ENCODE measurements at places on chromosomes 1 and 21.

DNA sequence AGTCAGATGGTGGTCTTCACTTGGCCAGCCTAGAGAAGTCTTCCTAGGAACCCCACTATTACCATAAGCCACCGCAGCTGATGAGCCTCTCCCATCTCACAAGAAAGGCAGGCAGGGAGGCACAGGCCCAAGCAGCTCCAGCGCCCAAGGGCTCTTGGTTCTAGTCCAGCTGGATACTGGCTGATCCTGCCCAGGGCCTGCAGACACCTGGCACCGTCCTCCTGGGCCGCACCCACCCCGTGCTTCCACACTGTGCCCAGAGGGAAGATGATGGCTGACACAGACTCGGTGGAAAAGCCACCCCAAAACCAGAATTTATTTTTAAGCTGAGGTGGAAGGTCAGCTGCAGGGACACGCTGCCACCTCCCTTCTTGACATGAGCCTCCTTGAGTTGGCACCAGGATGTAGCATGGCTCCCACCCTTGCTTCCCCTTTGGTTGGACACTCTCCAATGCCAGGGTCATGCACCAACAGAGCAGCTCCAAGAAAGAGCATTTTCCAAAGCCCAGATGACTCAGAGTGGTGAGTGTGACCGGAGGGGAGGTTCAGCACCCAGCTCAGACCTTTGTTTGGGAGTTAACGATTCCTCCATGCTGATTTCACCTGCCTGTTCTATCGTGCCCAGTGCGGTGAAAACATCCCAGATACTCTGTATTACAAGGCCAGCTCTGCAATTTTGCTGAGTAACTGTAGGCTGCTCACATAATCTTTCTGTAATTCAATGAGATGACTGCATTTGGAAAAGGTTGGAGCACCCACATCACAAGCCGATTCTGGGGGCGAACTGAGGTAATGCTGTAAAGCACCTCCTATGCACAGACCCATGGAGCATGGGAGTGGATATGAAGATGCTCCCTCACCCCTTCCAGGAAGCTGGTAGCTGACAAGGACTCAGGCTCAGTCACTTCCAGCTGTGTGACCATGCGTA lies 63.1 kb upstream of the SLC2A1 start:
- DNase-seq, result no peak

- DNase-seq, result no peak
These were observed 8.2 kb upstream of the ST6GALNAC3 start for GRCh38 chr1:76066394-76066793.

DNA sequence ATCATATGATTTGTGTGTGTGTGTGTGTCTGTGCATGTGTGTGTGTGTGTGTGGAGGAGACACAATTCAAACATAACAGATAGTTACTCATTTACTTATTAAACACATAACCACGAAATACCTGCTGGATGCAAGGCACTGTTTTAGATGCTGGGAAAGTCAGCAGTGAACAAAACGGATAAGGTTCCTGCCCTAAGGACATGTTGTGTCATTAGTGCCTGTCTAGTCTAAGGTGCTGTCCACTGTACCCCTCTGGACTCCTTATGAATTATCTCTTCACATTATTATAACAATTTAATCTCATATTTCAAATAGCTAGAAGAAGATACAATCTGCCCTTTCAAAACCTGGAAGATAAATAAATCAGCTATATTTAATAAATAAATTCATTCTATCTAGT lies 162.4 kb downstream of the PLPPR5 start:
- no peak for DNase-seq

- no peak for DNase-seq
These were observed 282.9 kb downstream of the PTPRU start for GRCh38 chr1:29519108-29519787.

DNA sequence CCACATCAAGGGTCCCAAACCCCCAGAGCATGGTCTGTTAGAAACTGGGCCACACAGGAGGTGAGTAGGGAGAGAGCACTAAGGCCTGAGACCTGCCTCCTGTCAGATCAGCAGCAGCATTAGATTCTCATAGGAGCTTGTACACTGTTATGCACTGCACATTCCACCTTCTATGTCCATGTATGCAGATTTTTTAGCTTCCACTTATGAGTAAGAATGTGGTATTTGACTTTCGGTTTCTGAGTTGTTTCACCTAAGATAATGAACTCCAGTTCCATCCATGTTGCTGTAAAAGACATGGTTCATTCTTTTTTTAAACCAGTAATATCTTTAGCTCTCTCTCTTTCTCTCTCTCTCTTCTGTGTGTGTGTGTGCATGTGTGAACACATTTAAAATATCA lies 663 bp upstream of the GBP6 start:
- DNase-seq, result no peak

DNA sequence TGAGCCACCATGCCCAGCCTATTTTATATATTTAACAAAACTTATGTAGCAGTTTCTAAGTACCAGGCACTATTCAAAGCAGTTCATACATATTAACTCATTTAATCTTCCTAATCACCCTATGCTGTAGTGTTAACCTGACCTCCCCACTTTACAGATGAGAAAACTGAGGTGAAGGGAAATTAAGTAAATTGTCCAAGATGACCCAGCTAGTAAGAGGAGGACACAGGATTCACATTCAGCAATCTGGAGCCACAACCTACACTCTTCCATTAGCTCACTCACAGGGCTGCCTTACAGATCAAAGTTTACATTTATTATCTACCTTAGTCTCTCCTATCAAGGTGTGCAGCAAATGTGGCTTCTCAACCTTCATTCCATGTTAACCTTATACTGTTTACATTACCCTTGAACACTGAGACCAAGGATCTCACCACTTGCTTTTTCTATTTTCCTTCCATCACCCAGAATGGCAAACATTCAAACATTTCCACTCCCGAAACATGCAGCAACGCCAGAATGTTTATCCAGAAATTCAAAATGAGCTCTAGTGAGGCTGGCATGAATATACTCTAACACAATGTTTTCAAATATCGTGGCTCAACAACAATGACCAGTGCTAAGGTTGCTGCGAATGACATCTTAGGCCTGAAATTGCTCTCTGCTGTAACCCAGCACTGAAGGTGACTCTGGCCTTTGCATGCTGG lies 24.5 kb downstream of the HIVEP3 start:
- DNase-seq, result no peak

- no peak for DNase-seq
These were observed 3.6 kb downstream of the ETS2 start for GRCh38 chr21:38809198-38809878.

DNA sequence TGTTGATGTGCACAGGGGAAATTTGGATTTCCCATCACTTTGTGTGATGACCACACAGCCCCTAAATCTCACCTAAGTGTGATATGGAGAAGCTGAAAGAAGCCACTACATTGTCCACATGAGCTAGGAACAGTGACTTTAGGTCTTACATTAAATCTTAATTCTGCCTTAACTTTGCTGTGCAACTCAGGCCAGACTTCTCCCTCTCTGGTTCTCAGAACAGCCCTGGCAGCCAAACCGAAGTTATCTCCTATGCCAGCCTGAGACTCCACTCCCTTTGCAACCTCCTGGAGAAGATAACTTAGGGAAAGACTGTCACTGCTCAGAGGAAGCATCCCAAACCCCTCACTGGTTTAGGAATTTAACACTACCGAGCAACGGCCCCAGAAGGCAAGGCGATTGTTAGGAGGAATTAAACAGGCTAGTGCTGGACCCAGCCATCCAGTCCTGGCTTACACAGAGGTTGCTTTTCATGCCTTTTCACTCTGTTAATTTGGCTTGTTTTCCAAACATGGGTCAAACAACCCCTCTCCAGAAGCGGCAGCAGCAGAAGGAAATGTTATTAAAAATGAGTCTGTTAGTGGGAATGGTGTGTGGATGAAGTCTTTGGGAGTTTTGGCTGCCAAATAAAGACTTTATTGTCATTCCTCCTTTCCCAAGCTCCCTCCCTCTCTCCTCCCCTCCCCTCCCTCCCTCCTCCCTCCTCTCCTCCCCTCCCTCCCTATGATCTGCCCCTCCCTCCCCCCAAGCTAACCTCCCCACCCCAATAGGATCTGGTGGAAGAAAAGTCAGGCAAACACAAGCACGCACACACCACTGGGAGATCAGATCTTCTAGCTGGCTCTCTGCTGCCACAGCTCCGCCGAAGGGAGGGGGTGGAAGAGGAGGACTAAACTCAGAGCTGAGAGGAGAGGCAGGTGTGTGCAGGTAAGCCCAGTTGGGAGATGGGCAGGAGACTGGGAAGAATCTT lies at the start of gene PRELP:
Gene PRELP, plus strand, starts transcription at position 795 of the 970 bp plus-strand sequence. CDS start 7,379 bp downstream, outside the sequence.
- DNase-seq, result no peak

- peak; percentile 80 for DNase-seq
These were observed at the start of gene WDR26 for GRCh38 chr1:224434691-224435317. WDR26 (minus strand) TSS chr1:224434797.

DNA sequence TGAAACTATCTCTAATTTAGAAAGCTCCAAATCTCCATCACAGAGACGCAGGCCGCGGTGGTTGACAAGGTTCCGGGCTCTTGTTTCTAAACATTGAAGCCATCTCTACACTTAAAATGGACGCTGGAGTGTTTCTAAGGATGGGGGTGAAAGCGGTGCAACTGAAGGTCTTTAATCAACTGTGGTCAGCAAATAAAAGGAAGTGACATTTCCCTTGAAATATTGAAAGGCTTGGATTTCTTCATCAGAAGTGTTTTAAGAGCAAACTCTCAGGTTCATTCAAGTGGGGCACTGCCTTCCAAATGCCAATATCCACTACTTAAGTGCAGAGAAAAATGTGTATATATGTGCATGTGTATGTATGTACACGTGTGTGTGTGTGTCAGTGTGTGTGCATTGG lies 117.3 kb downstream of the KAZN start:
- no peak for DNase-seq

DNA sequence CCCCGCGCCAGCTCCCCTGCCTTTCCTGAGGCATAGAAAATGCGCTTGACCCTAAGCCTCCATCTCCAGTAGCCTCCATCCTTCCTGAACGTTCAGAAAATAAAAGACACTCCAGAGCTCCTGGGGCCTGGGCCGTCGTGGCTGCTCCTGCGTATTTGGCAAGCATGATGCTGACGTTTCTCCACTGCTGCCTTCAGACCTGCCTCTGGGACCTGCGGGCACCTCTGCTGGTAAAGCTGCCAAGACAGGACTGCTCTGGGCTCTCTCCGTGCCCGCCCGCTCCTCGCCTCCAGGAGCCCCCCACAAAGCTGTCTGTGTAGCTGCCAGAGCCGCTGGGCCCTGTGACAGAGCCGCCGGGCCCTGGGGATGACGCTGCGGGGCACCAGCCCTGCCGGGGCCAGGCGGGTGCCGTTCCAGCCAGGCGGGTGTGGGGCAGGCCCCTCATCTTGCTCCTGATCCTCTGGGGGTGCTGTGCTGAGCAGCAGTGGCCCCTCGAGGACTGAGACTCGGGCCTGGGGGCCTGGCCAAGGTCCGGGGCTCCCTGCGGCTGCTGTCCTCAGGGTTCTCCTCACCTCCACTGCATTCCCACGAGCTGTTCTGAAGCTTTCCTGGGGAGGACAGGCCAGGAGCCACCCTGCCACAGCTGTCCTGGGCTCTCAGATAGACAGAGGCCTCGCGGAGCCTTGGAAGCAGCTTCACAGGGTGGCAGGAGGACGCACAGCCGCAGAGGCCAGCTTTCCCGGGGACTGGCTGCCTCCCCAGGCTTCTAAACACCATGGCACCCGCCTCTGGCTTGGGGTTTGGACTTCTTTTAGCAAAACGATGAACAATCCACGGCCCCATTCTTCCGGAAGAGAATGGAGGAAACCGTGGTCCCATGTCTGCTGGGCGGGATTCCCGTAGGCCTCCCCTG lies 48.1 kb downstream of the MORN1 start:
- no peak for DNase-seq

DNA sequence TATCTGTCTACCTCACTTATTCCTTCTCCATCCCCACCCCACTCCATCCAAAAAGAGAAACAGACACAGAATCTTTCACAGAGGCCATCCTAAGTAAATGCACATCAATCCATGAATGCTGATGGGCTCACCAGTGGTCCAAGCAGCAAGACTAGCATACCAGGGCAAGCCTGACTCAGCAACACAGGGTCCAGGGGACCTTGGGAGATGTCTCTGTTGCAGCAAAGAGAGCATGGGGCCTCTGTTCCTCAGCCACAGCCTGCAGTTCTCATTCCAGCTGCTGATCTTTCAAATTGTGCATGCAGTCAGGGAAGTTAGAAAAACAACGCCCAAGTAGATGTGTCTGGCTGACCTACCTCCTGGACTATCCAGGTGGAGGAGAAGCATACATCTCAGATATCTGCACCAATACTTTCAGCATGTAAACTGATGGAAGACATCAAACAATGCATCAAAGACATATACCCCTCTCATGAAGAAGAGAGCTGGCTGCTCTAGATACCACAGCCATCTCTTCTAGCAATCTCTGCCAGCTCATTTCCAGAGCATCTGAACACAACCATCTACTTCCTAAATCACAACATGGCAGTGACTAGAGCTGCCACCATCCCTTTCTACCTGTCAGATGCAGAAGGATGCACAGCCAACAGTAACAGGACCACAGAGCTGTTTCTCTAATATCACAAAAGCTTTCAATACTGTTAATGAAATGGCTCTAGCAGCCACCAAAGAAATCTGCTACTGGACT lies 54.5 kb downstream of the CD34 start:
- no peak for DNase-seq

DNA sequence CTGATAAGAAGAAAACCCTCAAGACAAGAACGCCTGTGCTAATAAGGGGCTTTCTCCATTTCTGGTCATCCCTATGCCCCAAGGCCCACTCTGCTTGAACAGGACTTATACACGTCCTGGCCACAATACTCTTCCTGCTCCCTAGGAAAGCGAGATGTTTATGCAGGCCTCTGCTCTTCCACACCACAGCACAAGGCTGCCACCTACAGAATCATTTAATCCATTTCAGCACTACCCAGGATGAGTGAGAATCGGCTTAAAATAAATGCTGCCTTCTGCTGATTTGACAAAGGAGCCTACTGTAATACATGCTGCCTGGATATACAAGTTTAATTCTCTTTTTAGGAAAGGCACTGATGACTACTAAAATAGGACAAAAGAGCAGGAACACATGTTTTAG lies 29.4 kb downstream of the FRRS1 start:
- no peak for DNase-seq

DNA sequence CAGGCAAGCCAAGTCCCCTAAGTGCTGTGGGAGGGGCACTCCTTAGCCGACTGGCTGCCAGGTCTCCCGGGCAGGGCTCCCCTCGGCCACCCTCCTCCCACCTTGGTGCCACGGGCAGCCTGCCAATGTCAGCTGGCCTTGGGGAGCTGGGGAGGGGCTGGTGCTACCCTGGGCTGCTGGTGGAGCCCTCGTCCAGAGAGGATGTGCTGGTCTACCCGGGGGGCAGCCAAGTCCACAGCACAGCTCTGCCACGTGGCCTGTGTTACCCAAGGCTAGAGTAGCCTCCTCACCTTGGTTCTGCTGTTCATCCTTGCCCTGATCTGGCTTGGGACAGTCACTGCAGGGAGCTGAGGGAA lies 42.9 kb downstream of the CRYAA start:
- no peak for DNase-seq

- DNase-seq, result peak; percentile 76
These were observed at the start of gene ARHGEF2 for GRCh38 chr1:155978325-155978972. ARHGEF2 (minus strand) TSS chr1:155978547; CDS start chr1:155978427, 120 bp downstream.
